ENCODE measurements at places on chromosomes 16 and 17.

DNA sequence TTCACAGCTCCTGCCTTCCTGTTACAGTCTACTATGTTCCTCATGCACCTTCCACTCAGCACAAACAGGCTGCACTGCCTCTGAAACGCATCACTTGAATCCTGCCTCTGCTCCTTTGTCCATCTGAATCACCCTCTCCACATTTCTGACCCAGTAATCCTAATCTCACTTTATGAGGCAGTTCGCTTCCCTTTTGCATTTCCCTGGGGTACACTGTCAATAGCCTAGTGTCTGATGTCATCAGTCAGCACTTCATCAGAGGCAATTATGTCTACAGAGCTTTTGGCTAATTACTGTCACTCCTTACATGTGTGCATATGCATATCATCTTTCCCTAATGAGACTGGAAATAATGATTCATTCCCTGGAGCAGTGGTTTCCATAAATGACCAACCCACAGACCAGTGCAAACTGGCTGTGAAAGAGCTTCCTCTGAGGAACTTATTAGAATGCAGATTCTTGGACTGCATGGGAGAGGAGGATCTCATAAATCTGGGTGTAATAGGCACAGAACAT, 23.6 kb downstream of the CA4 start:
- H3K4me1 ChIP-seq = peaks cover 3% of the 10 kb centered on the region
- H3K27me3 ChIP-seq = no peaks in the 10 kb centered on the region
- DNase-seq = no peak
- H3K27ac ChIP-seq = no peak overlapping the region

- H3K27me3 ChIP-seq = peaks cover 5% of the 10 kb centered on the region
- peaks cover 32% of the 10 kb centered on the region for H3K36me3 ChIP-seq
- no peak for DNase-seq
- H3K4me1 ChIP-seq = peaks cover 18% of the 10 kb centered on the region
- no peak overlapping the region for H3K27ac ChIP-seq
Measured at GRCh38 chr17:81707725-81708646, 4.1 kb upstream of the SLC25A10 start.

GRCh38 chr17:57356719-57357391, 100.5 kb downstream of the MSI2 start:
- H3K36me3 ChIP-seq = no peaks in the 10 kb centered on the region
- H3K27me3 ChIP-seq = no peaks in the 10 kb centered on the region
- peak overlapping the region; percentile 4 for H3K4me3 ChIP-seq
- peak overlapping the region; percentile 44 for H3K27ac ChIP-seq
- peaks cover 37% of the 10 kb centered on the region for H3K4me1 ChIP-seq

GRCh38 chr16:67399218-67399733, 6.0 kb upstream of the TPPP3 start:
- H3K27me3 ChIP-seq = peaks cover 65% of the 10 kb centered on the region
- no peak overlapping the region for H3K4me3 ChIP-seq
- DNase-seq = peak; percentile 37
- no peaks in the 10 kb centered on the region for H3K36me3 ChIP-seq

GRCh38 chr16:67878846-67879245, 5.8 kb upstream of the NRN1L start:
- no peak overlapping the region for H3K4me3 ChIP-seq
- H3K4me1 ChIP-seq = peaks cover 7% of the 10 kb centered on the region
- DNase-seq = no peak
- no peaks in the 10 kb centered on the region for H3K27me3 ChIP-seq
- H3K27ac ChIP-seq = no peak overlapping the region

GRCh38 chr17:6867849-6868248, 36.3 kb upstream of the TEKT1 start:
- no peaks in the 10 kb centered on the region for H3K4me1 ChIP-seq
- no peak overlapping the region for H3K27ac ChIP-seq
- no peak for DNase-seq

- H3K27ac ChIP-seq = peak overlapping the region; percentile 36
- H3K36me3 ChIP-seq = no peaks in the 10 kb centered on the region
- H3K4me1 ChIP-seq = peaks cover 21% of the 10 kb centered on the region
- no peak overlapping the region for H3K4me3 ChIP-seq
Measured at GRCh38 chr16:20903116-20903898, 2.7 kb downstream of the LYRM1 start.

GRCh38 chr17:45341533-45342158, 24.8 kb upstream of the MAP3K14 start:
- no peak overlapping the region for H3K4me3 ChIP-seq
- H3K4me1 ChIP-seq = peaks cover 5% of the 10 kb centered on the region
- DNase-seq = no peak

DNA sequence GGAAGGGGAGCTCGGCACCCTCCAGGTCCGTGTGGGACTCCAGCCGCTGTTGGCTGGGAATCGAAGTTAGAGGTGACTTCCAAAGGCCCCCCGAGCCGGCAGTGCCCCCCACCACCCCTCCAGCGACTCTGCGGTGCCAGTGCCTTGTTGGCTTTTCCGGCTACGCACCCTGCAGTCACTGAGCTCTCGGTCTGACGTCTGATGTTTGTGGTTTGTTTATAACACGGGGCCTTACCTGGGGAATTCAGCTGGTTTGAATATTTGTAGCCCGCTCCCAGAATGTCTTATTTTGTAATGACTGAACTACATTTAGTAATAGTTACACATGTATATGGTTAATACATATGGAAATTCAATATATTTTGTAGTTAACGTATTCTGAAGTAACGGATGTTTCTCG, 7.1 kb upstream of the BAIAP3 start:
- DNase-seq = no peak
- no peak overlapping the region for H3K4me3 ChIP-seq
- peaks cover 17% of the 10 kb centered on the region for H3K27me3 ChIP-seq
- H3K4me1 ChIP-seq = peaks cover 2% of the 10 kb centered on the region

DNA sequence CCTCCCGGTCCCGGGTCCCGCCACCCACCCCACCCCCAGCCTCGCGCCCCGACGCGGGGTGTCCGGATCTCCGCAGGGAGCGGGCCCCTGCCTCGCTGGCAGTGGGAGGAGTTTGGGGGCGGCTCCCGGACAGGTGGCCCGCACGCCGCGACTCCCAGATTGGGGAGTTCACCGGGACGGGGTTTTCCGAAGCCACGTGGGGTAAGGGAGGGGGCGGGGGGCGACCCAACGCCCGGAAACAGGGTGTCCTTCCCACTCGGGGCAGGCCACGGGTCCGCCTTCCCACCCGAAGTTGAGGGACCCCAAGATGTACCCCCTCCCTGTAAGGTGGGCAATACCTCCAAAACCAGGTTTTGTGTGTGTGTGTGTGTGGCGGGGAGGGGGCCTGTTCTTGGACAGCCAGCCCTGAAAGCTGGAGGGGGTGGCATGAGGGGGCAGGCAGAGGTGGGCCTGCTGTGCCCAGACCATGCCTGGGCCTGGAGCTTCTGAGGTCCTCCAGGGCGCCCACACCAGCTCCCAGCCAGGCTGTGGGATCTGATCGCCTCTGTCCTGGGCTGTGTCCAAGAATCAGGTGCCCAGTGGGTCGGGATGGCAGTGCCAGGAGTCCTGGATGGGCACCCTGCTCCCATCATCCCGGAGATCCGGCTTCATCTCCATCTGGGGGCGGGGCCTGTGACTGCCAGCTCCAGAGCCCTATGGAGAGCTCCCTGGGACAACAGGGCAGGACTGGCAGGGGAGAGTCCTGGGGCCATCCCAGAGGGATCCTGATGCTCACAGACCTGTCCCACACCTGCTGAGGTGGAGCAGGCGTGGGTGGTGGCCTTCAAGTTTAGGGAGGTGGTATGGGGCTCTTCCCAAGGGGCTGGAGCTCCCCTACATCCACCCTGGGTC, 767 bp downstream of the SYNGR2 start:
- H3K27ac ChIP-seq = peak overlapping the region; percentile 62
- H3K4me1 ChIP-seq = peaks cover 7% of the 10 kb centered on the region
- DNase-seq = peak; percentile 40
- H3K4me3 ChIP-seq = peak overlapping the region; percentile 55

DNA sequence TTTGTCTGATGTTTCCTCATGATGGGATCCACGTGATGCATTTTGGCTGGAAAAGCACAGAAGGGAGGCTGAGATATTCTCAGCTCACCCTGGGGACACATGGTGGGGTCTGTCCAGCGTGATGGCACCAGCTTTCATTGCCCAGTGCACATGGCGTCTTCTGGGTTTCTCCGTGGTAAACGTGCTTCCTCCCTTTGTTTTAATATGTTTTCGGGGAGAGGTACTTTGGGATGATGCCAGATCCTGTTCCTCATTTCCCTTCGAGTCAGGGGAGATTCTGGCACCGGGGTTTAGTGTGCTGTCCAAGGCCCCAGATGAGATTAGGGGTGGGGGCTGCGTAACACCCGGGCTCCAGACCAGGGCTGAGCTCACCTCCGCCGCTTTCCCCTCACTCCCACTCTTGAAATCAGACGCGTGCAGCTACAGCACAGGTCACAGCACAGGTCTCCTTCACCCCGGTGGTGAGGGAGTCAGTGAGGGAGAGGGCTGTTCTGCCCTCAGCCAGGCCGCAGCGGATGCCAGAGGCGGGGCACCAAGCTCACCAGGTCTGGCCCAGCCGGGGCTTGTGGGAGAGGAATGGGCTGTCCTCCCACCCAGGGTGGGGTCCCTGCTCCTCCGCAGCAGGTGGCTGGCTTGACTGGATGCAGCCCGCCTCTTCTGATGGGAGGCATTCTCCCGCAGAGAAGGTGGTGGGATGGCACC, 33.9 kb downstream of the COX4I1 start:
- no peak for DNase-seq
- H3K4me1 ChIP-seq = no peaks in the 10 kb centered on the region
- H3K36me3 ChIP-seq = no peaks in the 10 kb centered on the region

DNA sequence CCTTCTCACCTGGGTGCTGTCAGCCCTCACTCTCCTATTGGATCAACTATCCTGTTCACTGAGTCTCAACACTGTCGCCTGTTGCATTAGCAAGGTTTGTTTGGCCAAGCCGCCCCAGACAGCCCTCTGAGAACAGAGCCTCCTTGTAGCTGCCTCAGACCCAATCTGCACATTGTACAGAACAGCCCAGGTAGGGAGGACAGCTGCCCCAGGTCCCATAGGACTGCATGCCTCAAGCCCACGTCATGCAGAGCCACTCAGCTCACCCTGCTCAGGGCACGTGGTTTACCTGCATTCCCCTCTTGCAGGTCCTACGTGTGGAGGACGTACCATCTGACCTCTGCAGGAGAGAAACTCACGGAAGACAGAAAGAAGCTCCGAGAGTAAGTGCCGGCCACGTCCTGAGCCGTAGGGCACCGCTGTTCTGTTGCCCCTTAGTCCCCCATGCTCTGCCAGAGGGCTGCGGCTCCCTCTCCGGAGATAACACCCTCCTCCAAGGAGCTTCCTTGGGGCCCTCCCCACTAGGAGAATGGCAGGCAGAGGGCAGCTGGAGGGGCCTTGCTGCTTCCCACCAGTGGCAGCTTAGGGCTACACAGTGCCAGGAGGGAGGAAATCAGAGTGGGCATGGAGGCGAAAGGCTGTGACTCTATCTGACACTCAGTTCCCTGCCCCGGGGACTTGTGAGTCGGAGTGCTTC, 2.8 kb downstream of the SNRNP25 start:
- DNase-seq = no peak
- H3K27ac ChIP-seq = no peak overlapping the region
- H3K27me3 ChIP-seq = no peaks in the 10 kb centered on the region
- H3K4me1 ChIP-seq = peaks cover 7% of the 10 kb centered on the region

DNA sequence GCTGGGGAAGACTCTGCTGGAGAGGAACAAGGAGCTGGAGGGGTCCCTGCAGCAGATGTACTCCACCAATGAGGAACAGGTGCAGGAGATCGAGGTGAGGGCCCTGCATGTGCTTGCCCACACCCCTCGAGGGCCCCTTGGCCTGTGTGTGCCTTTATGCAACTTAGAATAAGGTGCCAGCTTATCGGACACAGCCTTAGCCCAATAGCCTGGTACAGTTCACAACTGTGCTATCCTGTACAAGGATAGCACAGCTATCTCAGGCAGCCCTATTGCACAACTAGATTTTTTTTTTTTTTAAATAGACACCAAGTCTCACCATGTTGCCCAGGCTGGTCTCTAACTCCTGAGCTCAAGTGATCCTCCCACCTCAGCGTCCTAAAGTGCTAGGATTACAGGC, 12.1 kb downstream of the CDR2L start:
- no peak for DNase-seq
- H3K36me3 ChIP-seq = no peaks in the 10 kb centered on the region
- H3K4me1 ChIP-seq = no peaks in the 10 kb centered on the region
- no peak overlapping the region for H3K4me3 ChIP-seq
- peaks cover 2% of the 10 kb centered on the region for H3K27me3 ChIP-seq

- H3K27me3 ChIP-seq = no peaks in the 10 kb centered on the region
- peaks cover 10% of the 10 kb centered on the region for H3K36me3 ChIP-seq
- DNase-seq = no peak
- no peaks in the 10 kb centered on the region for H3K4me1 ChIP-seq
Measured at GRCh38 chr17:17902376-17902775, 65.6 kb upstream of the SREBF1 start.

DNA sequence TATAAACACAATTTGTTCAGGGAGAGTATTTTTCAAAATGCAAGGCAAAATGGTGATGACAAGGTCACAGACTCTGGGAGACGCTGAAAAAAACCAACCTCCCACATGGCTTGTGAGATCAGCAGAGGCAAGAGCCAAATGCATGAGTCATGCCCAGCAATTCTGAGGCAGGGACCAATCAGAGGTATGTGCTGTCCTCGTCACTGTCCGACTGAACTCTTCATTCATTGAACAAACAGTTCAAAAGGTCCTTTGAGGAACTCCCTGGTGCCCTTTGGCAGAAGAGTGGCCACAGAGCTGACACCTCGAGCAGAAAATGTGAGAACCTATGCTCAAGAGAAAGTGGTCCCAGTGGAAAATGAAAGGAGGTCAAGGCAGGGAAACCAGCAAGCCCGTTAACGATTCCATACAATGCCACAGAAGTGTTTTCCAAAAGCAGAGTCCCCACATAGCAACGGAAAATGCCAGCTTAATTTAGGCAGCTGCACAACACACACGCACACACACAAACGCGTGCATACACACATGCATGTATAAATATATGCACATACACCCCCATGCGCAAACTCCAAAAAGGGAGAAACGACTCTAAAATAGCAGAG, 50.9 kb downstream of the CDH11 start:
- H3K27me3 ChIP-seq = no peaks in the 10 kb centered on the region
- no peak overlapping the region for H3K4me3 ChIP-seq
- H3K4me1 ChIP-seq = no peaks in the 10 kb centered on the region
- DNase-seq = no peak
- no peak overlapping the region for H3K27ac ChIP-seq

GRCh38 chr17:28227316-28228108, 91.5 kb upstream of the TMEM97 start:
- H3K4me3 ChIP-seq = peak overlapping the region; percentile 33
- no peak overlapping the region for H3K27ac ChIP-seq
- peaks cover 20% of the 10 kb centered on the region for H3K27me3 ChIP-seq
- peak; percentile 21 for DNase-seq

All from thymus (tissue), 14 donors.